Renal cortical epithelial cell (primary cell): ENCODE measurements at places on chromosomes 7 and 10.

- DNase-seq, result peak; percentile 37
These were observed 104.3 kb downstream of the TRIM24 start for GRCh38 chr7:138564365-138564764.

- peak; percentile 79 for DNase-seq
These were observed 89.3 kb upstream of the DIP2C start for GRCh38 chr10:778626-779330.

DNA sequence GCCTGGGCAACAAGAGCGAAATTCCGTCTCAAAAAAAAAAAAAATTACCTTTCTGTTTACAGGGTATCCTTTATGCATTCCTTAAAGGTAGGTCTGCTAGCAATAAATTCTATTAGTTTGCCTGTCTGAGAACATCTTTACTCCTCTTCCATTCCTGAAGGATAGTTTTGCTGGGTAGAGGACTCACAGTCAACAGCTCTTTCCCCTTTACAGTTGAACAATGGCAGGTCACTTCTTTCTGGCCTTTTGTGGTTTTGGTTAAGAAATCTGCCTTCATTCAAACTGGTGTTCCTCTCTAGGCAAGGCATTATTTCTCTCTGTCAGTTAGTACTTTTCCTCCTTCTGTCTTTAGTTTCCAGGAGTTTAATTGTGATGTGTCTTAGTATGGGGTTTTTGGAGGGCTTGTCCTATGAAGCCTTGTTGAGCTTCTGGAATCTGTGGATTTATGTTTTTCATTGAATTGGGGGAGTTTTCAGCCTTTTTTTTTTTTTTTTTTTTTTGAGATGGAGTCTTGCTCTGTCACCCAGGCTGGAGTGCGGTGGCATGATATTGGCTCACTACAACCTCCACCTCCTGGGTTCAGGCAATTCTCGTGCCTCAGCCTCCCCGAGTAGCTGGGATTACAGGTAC is 4.8 kb upstream of the DNAAF5 start:
- DNase-seq, result peak; percentile 43

- no peak for DNase-seq
These were observed 71.9 kb upstream of the PTPRZ1 start for GRCh38 chr7:121800916-121801675.

DNA sequence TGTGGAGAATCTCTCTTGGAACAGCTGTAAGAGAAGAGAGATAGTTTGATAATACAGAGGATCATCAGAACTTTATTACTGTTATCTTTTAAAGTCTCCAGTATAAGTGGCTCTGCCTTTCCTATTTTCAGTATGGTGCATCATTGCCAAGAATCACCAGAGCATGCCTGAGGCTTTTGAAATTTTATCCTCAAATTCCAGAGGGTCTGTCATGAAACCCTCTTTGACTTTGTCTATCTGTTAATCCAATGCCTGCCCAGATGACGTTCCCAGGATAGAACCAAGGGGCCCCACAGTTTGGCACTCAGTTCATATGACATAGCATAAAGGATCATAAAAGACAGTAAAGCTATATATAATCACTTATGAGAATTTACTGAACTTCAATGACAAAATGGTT is 35.3 kb upstream of the SEMA3C start:
- peak; percentile 16 for DNase-seq
